ENCODE measurements at places on chromosomes 6 and 20.

GRCh38 chr6:15675536-15676220 is 12.8 kb upstream of the DTNBP1 start:
- no peak for DNase-seq

DNA sequence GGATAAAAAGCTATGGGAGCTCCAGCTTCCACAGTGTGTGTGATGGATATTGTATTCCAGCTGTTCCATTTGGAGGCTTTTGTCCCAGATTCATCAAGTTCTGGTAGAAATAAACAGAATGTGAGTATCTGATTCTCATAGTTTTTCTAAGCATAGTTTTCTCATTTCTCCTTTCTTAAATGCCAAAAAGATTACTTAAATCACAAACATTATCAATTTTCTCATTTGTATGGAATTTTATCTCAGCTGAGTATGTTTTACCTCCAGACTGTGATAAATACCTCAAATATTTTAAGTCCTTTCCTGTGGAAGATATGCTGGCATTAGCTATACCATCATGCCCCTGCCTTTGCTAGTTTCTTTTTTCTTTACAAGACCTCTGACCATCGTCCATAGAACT is 767.3 kb downstream of the TFAP2A start:
- no peak for DNase-seq

- no peak for DNase-seq
Observed at GRCh38 chr6:47288267-47289090, 21.2 kb downstream of the TNFRSF21 start.

GRCh38 chr20:48815537-48815936 is 12.3 kb downstream of the PREX1 start:
- no peak for DNase-seq

GRCh38 chr6:122114717-122115116 is 284.7 kb upstream of the HSF2 start:
- DNase-seq = no peak

DNA sequence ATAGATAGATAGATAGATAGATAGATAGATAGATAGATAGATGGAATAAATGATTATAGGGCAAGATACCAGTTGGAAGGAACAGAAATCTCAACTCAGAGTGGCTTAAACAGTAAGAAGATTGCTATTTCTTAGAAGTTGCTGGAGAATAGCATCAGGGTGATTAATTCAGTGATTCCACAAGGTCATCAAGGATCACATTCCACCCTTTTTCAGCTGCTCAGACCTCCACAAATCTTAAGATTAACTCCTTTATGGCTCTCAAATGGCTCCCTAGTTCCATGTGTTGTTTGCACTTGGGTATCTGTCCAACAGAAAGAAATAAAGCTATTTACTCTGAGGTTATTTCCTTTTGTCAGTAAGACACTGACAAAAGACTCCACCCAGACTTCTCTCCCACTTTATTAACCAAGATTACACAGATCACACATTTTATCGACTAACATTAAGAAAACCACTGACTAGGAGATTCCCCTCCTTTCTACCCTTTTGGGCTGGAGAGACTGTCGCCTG is 68.3 kb upstream of the KIF16B start:
- DNase-seq = no peak

DNA sequence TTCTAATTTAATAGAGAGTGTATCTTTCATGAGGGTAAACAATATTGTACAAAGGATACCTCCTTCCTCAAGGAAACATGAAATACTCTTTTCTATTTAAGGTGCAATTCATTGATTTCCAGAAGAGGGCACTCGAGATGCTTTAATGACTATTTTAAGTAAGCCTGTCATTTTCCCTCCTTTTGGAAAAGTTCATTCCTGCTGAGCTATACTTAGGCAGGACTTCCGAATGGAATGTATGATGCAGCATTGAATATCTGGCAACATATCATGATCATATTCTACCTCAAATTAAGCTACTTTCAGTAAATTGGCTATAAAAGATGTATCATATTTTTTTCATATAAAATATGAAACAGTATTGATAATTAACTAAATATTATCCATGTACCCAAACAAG is 5.0 kb downstream of the DST start:
- DNase-seq = peak; percentile 35

DNA sequence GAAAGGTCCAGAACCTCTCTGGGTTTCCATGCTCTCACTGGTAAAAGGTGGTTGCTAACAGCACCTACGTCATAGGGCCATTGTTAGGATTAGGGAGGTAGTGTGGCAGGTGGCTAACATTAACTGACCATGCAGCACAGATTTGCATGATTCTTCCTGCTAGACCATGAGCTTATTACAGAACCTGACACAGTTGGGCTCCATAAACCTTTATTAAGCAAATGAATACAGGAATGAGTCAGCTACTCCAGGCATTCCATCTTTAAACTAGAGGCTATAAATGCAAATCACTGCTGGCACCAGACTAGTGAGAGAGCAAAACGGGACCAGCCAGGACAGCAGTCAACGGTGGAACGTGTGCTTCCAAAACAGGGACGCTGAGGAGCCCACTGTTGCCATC is 440.1 kb downstream of the PTPRT start:
- DNase-seq = no peak

GRCh38 chr20:33789109-33789857 is 21.9 kb upstream of the CHMP4B start:
- DNase-seq = peak; percentile 99

GRCh38 chr6:80938131-80938530 is 814.4 kb downstream of the TENT5A start:
- DNase-seq = no peak

- no peak for DNase-seq
Observed at GRCh38 chr6:87721311-87721710, 19.3 kb upstream of the AKIRIN2 start.

DNA sequence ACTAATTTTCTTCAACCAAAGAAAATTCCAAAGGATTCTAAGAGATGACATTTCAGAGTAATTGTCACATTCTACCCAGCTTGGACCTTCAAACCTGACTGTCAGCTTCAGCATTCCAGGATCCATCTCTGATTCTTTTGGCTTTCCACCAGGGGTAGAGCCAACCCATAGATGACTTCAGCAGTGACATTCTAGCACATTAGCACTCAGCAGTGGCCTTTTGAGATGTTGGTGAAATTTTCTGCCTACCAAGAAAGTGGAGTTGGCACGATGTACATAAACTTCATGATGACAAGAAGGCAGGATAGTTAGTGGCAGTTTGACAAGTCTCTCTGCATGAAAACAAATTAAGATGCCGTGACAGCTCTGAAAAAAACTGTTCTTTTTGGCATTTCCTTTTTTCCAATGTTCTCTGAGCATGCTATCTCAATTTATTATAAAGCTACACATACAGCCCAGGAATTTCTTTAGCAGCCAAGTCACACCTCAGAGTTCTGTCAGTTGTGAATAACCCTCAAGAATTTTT is 466.5 kb upstream of the RNF217 start:
- no peak for DNase-seq

- DNase-seq = peak; percentile 54
Observed at GRCh38 chr6:52389626-52390360, 27.8 kb downstream of the PAQR8 start.

DNA sequence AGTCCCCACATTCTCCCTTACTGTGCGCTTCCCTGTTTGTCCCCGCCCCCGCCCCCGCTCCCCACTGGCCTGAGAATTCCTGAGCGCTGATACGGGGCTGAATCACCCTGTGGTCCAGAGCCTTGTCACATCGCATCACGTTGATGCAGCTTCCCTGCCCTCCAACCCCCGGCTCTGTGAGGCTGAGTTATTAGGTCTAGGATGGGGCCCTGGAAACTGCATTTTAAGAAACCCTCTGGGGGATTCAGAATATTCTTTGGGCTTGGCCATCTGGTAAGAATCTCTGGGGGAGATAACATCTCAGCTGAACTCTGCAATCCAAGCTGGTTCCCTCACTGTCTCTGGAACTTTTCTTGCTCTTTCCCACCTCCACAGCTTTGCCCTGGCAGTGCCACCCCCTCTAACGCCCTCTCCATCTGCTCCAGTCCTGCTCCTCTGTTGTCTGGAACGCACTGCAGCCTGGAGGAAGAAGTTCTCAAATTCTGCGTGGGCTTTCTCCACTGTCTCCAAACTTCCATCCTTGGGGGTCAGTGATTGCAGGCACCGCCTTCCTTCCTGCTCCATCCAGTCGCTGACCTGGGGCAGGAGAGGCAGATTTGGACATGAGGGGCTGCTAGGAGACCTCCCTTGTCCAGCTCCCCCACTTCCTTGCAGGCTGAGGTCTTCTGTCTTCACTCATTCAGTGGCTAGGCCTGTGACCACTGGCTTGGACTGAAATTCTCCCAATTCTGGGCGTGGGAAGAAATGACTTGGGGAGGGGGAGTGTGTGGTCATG is 42.6 kb downstream of the KIAA1755 start:
- peak; percentile 71 for DNase-seq

DNA sequence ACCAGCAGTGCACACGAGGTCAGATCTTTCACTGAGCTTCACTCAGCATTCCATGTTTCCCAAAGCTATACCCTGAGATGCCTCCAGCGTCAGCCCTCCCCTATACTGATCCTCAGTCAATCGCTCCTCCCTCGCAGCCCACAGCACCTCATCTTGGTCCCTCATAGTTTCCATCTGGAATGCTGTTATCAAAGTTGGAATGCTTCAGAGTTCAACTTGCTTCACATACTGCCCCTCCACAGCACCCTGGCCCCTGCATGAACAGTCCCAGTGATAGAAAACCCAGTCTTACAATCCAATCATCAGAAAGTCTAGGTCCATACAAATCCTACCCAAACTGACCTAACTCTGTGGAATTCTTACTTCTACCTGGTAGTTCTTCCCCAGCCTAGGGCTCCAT is 20.0 kb downstream of the SPAG4 start:
- DNase-seq = no peak

- DNase-seq = no peak
Observed at GRCh38 chr6:75344021-75344420, 59.4 kb upstream of the TMEM30A start.

- DNase-seq = no peak
Observed at GRCh38 chr20:50120935-50121693, 8.2 kb upstream of the UBE2V1 start.

GRCh38 chr6:160077526-160077925 is 44.1 kb upstream of the SLC22A1 start:
- no peak for DNase-seq

GRCh38 chr20:49006446-49006980 is 39.6 kb upstream of the CSE1L start:
- no peak for DNase-seq

GRCh38 chr6:41170547-41171160 is 7.7 kb upstream of the TREM2 start:
- no peak for DNase-seq

DNA sequence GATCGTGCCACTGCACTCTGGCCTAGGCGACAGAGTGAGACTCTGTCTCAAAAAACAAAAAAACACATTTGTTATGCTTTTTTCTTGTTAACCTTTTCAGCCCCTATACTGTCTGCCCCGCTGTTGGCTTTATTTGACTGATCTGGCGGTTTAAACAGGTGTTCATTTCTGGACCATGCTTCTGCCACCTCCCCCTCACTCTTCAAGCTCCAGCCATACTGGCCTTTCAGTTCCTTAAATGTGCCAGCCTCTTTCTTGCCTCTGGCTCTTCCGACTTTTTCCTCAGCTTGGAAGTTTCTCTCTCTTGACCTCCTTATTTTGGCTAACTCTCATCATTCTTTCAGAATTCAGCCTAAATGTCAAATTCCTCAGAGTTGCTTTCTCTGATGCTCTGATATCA is 35.2 kb upstream of the TXLNB start:
- no peak for DNase-seq

- no peak for DNase-seq
Observed at GRCh38 chr6:47862731-47863130, 80.9 kb downstream of the OPN5 start.

DNA sequence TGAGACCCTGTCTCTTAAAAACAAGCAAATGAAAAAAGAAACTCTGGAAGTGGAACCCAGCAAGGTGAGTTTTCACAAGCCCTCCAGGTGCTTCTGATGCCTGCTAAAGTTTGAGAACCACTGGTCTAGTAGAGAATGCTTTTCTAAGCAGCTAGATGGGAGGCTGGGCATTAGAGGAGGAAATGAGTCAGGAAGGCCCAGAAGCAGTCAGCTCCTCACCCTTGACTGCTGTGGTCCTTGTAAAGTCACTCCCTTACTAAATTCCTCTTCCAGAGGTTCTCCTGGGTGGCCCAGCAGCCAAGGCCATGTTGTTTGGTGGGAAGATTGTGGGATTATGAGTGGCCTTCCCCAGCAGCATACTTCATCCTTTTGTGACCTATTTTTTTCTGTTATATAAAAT is 52.0 kb upstream of the FYN start:
- DNase-seq = peak; percentile 41

DNA sequence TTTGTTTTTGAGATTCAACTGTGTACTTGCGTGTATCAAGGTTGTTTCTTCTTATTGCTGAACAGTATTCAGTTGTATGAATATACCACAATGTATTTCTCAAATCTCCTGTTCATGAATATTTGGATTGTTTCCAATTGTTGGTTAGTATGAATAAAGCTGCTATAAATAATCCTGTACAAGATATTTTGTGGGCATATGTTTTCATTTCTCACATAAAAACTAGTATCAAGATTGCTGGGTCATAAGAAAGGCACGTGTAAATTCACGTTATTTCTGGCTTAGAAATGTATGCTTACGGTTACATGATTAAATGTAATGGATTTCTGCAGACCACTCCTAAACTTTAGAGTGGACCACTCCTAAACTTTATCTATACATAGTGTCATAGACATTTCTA is 96.6 kb downstream of the BTBD3 start:
- no peak for DNase-seq

GRCh38 chr6:117449549-117450439 is 24.1 kb upstream of the ROS1 start:
- peak; percentile 41 for DNase-seq

DNA sequence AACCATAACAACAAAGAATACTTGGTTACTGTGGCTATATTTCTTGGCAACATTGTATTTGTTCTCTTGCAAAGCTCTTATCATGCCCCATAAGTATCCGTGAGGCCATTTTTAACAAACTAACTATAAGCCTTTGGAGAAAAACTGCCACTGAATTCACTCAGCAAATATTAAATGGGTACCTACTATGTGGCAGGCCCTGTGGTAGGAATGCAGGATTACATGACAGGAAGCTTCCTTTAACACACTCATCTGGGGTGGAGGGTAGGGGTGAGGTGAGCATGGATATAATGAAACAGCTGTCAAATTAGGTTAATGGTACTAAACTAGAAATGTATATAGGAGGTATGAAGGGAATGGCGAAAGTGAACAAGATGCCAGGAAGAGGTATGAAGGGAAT is 504.8 kb downstream of the MEI4 start:
- no peak for DNase-seq

GRCh38 chr6:16677458-16677857 is 83.8 kb downstream of the ATXN1 start:
- DNase-seq = no peak

DNA sequence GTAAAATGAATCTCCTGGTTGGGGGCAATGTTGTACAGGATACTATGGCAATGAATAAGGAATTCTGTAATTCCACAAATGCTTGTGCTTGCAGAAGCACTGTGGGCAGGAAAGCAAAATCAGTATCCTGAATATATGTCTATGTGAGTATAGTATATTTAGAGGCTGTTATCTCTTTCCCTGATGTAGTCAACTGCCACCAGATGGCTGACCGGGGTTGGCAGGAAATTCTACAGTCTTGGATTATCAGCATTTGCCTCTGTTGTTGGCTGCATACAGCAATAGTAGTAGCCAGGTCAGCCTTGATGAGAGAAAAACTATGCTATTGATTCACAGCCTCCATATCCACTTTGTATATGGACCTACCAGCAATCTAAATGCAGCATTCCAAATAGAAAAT is 425.1 kb upstream of the JAG1 start:
- no peak for DNase-seq
